ENCODE measurements at places on chromosomes 3 and 15. TPM values are rescaled to one million over a fixed set of nuclear protein-coding genes. Genes with fewer than 3 reads are reported as not detected.

SHC4 gene
- total RNA-seq, result 0.81 TPM

DNA sequence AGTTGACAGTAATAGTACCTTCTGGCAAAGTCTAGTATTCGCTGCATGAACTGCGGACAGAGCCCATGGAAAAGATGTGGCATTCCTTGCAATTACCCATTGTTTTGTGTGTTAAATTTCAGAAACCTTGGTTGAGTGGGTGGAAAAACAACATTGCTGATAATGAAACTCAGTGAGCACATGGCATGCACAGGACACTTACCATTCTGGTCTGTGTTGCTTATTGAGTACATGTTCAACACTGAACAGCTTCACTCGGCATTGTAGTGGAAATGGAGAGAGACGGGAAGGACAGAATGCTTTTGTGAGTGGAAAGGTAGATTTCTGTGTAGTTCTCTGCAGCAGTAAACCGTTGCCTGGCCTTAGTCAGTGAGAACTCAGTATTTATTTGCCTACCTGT lies 165.3 kb downstream of the FNDC3B start:
- DNase-seq, result no peak

DNA sequence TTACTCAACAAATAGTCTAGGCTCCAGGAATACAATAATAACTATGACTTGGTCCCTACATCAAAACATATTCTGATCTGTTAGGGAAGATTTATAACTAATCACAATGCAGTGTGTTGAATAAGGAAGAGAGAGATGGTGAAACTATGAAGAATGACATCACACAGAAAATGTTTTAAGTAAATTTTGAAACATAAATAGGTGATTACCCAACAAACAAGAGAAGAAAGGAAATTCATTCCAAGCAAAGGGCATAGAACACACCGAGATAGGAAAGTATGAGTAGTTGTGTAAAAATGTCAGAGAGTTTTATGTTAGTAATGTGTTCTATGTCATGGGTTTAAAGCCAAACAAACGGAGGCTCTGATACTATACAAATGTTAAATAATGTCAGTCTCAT lies 13.4 kb downstream of the SEC62 start:
- DNase-seq, result no peak

- no peak for DNase-seq
These were observed 371.5 kb upstream of the GOLIM4 start for GRCh38 chr3:168467115-168467714.
